ENCODE measurements at places on chromosomes 12 and 14.
A peak's percentile ranks its signal among the peaks of the same experiment; 100 is the strongest.

GRCh38 chr14:20262642-20263128 lies 23.6 kb downstream of the OR11H4 start:
- no peak for DNase-seq

DNA sequence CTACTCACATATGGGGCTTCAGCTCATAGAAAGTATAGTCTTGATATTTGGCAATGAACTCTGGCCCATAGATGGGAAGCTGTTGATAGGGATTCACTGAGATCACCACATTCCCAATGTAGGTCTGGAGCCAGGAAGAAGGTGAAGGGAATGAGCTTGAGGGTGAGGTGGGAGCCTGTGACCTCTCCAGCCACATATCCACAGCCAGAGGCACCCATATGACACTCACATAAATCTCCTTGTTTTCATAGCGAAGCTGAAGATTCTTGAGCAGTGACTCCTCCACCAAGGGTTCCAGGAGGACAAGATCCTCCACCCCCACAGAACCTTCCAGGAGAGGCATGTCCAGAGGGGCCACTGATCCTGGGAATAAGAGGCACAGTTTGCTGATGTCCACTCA lies 1.9 kb downstream of the MYO1A start:
- no peak for DNase-seq

DNA sequence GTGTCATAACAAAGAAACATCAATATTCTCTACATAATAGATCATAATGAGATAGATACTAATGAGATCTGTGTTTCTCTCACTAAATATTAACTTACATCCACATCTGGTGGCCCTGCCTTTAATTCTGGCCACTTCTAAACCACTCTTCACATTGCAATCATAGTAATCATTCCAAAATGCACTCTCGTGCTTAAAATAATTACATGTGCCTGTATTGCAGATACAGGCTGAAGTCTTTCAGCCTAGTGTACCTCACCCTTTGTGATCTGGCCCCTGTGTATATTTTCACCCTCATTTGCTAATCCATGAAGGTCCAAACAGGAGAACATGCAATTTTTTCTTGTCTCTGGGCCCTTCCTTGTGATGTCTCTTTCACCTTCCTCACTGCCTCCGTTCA lies 108.0 kb downstream of the LIN7A start:
- DNase-seq = no peak

GRCh38 chr12:115569345-115570068 lies 708.0 kb downstream of the MED13L start:
- DNase-seq = no peak

DNA sequence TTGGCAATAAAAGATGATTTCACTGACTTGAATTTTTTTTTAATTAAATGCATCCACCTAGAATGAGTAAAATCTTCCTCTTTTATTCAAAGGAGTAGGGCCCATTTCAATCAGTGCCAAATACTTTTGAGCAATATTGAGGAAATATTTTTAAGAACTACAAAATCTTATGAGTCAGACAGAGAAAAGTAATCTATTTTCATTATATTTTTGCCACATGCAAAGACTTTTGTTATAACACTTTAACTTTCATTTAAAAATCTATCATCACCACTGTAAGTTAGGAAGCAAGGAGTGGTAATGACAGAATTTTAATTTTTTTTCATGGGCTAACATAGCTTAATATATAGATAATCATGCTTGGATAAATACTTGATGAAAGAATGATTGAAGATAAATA lies 345.2 kb upstream of the KITLG start:
- peak; percentile 11 for DNase-seq

DNA sequence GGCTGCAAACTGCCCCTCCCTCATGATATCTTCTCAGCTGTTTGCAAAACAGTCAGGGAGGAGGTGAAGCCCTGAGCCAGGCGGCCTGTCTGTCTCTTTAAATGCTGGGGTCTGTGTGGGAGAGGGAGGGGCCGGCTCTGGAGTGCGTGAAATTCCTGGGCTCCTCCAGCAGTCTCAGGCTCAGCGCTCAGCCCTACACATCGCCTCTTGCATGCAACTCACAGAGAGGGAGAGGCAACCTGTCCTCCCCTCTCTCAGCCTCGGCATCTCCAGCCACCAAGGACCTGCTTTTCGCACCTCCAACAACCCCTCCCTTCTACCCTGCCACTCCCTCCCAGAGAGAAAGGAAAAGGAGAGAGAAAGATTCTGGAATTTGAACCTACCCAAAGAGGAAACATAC lies at the start of gene NRXN3:
TSS of gene NRXN3 (plus strand) at position 171 of the 400 bp plus-strand sequence. CDS start 72,721 bp downstream, outside the sequence.
- no peak for DNase-seq

- DNase-seq = no peak
Measured at GRCh38 chr14:77111021-77111420, 13.0 kb downstream of the CIPC start.

GRCh38 chr12:75578546-75578945 lies 67.1 kb upstream of the KRR1 start:
- DNase-seq = no peak

- DNase-seq = no peak
Measured at GRCh38 chr12:42992826-42993225, 403.3 kb upstream of the PRICKLE1 start.

- no peak for DNase-seq
Measured at GRCh38 chr12:66899588-66899987, 220.7 kb upstream of the GRIP1 start.

GRCh38 chr12:50536831-50537537 lies 32.2 kb downstream of the DIP2B start:
- DNase-seq = no peak

- DNase-seq = no peak
Measured at GRCh38 chr12:70351076-70351475, 15.0 kb upstream of the KCNMB4 start.

GRCh38 chr12:69061574-69061973 lies 128.6 kb upstream of the CPM start:
- no peak for DNase-seq

- peak; percentile 86 for DNase-seq
Measured at GRCh38 chr14:52355016-52355431, 40.9 kb downstream of the PTGER2 start.

DNA sequence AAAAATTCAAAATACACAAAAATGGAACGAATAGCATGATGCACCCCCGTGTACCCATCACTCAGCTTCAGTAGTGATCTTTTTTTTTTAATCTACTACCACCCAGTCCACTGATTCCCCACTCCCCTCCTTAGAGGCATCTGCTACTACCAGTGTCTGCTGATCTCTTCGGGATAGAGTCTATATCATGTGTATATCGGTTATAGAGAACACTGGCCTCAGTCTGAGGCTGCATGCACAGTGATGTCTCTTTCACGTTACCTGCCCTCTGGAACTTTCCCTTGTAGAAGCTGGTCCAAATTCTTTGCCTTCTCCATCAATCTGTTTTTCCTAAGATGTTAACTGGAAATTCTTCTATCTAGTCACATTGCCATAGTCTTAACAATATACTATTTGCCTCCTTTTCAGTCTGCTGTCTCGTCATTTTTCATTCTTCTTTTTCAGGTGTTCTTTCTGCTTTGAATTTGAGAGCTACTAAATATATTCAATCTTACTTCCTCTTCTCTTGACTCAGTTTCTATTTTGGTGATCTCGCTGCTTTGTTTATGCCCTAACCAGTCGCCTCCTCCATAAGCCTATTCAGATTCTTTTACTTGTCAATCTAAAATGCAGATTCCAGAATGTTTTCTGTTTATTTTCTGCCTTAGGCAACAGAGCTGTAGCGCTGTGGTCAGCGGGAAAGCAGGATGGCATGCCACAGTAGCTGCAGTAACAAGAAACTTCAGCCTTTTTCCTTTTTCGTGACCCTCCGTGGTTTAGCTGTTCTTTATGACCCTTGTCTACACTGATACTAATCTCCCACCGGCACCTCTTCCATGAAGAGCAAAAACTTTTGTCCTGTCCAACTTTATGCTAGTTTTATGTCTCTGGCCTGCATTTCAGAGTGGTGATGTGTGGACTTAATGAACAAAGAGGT lies 67.0 kb downstream of the FBXW8 start:
- no peak for DNase-seq

GRCh38 chr12:65631621-65632111 lies 192.6 kb upstream of the HMGA2 start:
- peak; percentile 97 for DNase-seq

GRCh38 chr14:62071039-62071438 lies 308.8 kb downstream of the SNAPC1 start:
- no peak for DNase-seq

DNA sequence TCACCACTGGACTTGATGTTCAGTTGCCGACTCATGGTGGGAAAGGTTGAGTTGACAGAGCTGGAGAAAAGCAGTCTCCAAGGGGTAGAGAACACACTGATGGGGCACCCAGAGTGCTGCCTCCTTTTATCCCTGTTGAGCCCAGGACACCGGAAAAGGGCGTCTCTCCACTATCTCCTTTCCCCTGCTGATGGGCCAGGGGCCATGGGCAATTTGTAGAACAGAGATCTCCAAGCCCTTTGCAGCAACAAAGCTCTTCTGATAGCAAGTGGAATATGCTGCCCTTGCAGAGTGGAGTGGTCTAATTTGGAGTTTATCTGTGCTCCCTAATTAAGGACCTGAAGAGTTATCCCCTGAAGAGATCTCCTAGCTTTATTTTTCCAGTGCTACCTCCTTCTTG lies at the start of gene KRT74:
TSS of gene KRT74 (minus strand) at position 101 of the 400 bp plus-strand sequence. CDS start at position 35, 66 bp downstream.
- no peak for DNase-seq

DNA sequence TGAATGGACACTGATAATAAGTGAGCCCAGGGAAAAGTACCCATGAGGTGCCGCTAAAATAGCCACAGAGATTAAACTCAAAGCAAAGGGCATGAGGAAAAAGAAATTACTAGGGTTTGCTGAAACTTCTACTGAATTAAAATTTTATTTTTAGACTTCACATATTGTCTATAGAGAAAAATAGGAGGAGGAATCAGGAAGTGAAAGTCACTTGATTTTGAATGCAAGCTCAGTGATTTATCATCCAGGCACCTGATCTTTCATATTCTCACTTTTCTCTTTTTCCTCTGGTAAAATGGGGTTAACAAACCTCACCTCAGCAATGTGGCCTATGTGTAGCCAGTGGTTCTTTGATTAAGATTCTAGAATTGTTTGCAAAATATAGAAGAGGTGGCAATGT lies 479.8 kb downstream of the BCL11B start:
- no peak for DNase-seq

DNA sequence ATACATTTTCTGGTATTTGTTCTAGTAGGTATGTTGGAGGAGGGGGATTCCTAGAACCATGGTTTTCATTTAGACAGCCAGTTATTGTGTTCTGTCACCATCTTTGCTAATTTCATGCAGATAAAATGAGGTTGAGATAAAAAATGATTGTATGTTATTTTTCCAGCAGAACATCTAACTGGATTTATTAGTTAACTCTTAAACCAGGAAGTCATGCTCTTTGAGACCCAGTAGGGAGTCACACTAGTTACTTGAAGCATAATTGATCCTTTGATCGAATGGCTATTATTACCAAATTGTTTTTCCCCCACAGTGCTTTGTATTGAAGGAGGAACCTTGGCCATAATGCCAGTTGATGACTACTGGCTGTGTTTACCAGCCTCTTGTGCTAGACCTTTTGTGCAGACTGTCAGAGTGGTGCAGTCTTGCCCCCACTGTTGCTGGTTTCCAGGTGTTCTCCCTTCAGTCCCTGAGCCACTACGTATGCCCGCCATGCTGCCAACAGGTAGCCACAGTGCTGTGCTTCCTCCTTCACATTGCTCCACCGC lies 6.0 kb downstream of the EID3 start:
- no peak for DNase-seq

DNA sequence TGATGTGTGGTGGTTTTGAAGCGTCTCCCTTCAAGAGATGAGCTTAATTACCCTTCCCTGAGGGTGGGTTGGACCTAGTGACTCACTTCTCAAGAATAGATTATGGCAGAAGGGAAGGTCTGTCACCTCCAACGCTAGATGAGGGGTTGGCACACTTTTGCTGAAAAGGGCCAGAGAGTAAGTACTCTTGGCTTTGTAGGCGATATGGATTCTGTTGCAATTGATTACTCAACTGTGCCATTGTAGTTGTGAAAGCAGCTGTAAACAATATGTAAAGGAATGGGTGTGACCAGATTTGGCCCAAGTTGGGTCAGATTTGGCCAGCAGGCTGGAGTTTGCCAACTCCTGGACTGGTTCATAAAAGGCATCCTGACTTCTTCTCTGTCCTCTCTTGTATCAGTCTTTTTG lies 53.3 kb downstream of the SMIM41 start:
- no peak for DNase-seq

DNA sequence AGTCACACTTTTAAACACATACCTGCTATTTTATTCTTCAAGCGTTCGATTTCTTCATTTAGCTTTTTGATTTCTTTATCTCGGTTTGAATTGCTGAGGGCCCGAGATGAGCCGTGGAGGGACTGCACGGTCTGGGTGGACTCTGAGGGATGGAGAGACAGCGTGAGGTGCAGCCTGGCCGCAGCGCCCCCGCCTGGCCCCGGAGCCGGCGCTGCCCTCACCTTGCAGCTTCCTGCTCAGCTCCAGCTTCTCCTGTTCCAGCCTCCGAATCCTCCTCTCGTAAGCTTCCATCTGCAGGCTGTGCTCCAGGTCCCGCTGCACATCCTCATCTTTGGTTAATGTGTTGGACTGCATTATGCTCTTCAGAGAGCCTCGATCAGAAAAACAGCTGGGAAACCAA lies 53.2 kb downstream of the AMN start:
- DNase-seq = no peak

DNA sequence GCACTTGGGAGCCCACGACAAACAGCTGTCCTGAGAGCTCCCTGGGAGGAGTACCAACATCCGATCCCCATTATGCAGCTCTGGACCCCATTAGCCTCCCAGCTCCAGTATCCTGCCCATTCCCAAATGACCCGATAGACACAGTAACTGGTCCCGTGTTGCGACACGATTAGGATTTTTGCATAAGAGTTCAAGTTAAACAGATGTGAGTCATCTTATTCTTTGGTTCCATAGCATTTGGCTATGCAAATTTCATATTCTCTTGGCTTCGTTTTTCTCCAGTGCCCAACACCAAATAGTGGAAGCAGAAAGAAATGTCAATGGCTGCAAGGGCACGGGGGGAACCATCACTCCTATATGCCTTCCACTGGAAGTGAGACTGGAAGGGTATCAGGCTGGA lies 43.0 kb upstream of the LRRC10 start:
- DNase-seq = no peak

DNA sequence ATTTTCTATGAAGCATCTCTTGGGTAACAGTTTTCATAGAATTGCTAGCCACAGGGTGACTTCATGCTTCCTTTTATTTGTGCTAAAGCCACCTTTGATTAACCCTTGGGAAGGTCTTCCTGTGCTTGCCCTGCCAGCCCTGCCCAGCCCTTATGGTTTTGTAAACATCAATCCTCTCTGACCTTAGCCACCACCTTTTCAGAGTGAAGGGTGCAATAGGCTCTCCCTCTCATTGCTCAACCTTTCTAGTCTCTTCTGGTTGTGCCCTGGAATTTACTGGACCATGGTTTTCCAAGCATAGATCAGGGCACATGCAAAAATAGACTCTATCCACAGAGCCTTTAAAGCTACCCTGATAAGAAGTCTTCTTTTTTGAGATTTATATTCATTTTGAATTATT lies 77.7 kb upstream of the FRMD6 start:
- no peak for DNase-seq
